Gastrocnemius medialis (tissue), 4 donors: ENCODE measurements at places on chromosomes 5 and 9.

- H3K4me1 ChIP-seq, result no peaks in the 10 kb centered on the region
- H3K36me3 ChIP-seq, result no peaks in the 10 kb centered on the region
- no peak overlapping the region for H3K27ac ChIP-seq
These were observed 84.8 kb upstream of the LMX1B start for GRCh38 chr9:126528915-126529314.

GRCh38 chr5:111935835-111936234, 178.8 kb upstream of the NREP start:
- H3K4me3 ChIP-seq, result no peak overlapping the region
- no peak overlapping the region for H3K27ac ChIP-seq
- peaks cover 2% of the 10 kb centered on the region for H3K4me1 ChIP-seq
- no peaks in the 10 kb centered on the region for H3K36me3 ChIP-seq

GRCh38 chr9:37327553-37327952, 94.9 kb upstream of the GRHPR start:
- no peaks in the 10 kb centered on the region for H3K36me3 ChIP-seq
- no peak overlapping the region for H3K4me3 ChIP-seq
- H3K27ac ChIP-seq, result no peak overlapping the region
- H3K4me1 ChIP-seq, result no peaks in the 10 kb centered on the region
- no peak for DNase-seq
- no peaks in the 10 kb centered on the region for H3K27me3 ChIP-seq

GRCh38 chr5:149371296-149371962, 7.7 kb downstream of the IL17B start:
- peak; percentile 55 for DNase-seq
- H3K4me1 ChIP-seq, result peaks cover 5% of the 10 kb centered on the region
- no peaks in the 10 kb centered on the region for H3K36me3 ChIP-seq
- H3K27me3 ChIP-seq, result no peaks in the 10 kb centered on the region
- no peak overlapping the region for H3K4me3 ChIP-seq
- no peak overlapping the region for H3K27ac ChIP-seq

- no peaks in the 10 kb centered on the region for H3K36me3 ChIP-seq
- no peak overlapping the region for H3K4me3 ChIP-seq
- no peaks in the 10 kb centered on the region for H3K27me3 ChIP-seq
- peak; percentile 2 for DNase-seq
- peak overlapping the region; percentile 22 for H3K27ac ChIP-seq
- peaks cover 27% of the 10 kb centered on the region for H3K4me1 ChIP-seq
These were observed 25.3 kb upstream of the RNU6ATAC start for GRCh38 chr9:134189470-134190231.
